ENCODE measurements at places on chromosomes 5 and 9. TPM values are rescaled to one million over a fixed set of nuclear protein-coding genes. Genes with fewer than 3 reads are reported as not detected.

The ATG10 gene
- total RNA-seq = 10.9 TPM

The TSSK1B gene
- 0.13 TPM for total RNA-seq

The ADAMTS13 gene
- 1.8 TPM for total RNA-seq

The RASGEF1C gene
- total RNA-seq = not detected

The ADAM19 gene
- 6.8 TPM for total RNA-seq

The IGFBPL1 gene
- total RNA-seq = not detected

The PCDHGA3 gene
- 2.9 TPM for total RNA-seq

The AK8 gene
- 0.40 TPM for total RNA-seq

The MLLT3 gene
- total RNA-seq = 16.1 TPM

The ENTREP1 gene
- 0.13 TPM for total RNA-seq

The TUT7 gene
- total RNA-seq = 56.8 TPM

The ADRA1B gene
- 0.25 TPM for total RNA-seq

The IFNA2 gene
- total RNA-seq = not detected

The ISL1 gene
- total RNA-seq = 0.25 TPM

The ARL14EPL gene
- total RNA-seq = not detected

The CCDC69 gene
- 1.3 TPM for total RNA-seq

The CCDC192 gene
- not detected for total RNA-seq

The ZNG1C gene
- total RNA-seq = 32.5 TPM

The SKIC3 gene
- total RNA-seq = 158 TPM

The ADGRV1 gene
- total RNA-seq = 0.19 TPM

The FOXD4 gene
- total RNA-seq = 0.06 TPM

The TNFSF15 gene
- 0.19 TPM for total RNA-seq

The SPEF2 gene
- 1.7 TPM for total RNA-seq

The ROPN1L gene
- total RNA-seq = 0.31 TPM
